Cerebellar nuclear complex (tissue), 1 donor: ENCODE measurements at places on chromosomes 11 and 22.

GRCh38 chr11:130451231-130452019 lies 3.0 kb downstream of the ADAMTS15 start:
- DNase-seq, result no peak

GRCh38 chr11:134417871-134418840 lies 6.1 kb upstream of the B3GAT1 start:
- no peak for DNase-seq

DNA sequence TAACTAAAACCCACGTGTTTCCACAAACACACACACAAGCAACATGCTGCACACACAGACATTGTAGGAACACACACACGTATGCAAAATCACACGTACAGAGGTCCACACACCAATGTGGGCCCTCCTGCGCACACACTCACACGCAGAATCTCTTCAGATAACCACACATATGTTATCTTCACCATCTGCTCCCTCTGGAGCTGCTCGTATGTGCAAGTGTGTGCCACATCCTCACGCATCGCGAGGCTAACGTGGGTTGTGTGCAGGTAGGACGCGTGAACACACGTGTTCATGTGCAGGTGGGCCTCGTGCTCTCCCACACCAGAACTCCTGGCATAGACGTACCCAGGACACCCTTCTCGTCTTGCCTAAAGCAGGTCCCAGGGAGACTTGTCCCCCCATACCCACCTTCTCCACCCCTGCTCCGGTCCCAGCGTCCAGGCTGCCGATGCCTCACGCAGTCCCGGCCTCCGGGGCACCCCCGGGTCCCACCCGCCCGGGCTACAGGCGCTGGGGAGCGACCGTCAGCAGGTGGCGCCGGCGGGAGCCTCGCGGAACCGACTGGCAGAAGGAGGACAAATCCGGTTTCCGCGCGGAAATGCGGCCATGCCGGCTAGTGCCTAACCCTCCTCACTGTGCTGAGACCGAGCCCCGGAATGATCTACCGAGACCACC lies 10.3 kb upstream of the IGSF9B start:
- no peak for DNase-seq

DNA sequence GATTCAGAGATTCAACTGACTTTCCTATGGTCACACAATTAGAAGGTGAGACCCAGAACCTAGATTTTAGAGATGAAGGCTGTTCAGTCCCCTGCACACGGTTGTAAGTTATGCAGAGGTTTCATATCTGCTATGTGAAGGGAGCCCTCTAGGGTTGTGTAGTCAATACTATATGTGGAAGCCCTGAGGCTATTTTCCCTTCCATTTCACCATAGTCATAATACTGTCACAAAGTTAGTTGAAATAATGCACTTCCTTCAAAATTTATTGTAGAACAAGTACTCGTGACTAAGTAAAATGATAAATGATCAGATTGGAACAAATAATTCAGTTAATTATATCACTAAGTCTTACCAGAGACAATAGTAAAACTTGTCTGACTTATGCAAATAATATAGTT lies 48.8 kb downstream of the ENDOD1 start:
- DNase-seq, result no peak

DNA sequence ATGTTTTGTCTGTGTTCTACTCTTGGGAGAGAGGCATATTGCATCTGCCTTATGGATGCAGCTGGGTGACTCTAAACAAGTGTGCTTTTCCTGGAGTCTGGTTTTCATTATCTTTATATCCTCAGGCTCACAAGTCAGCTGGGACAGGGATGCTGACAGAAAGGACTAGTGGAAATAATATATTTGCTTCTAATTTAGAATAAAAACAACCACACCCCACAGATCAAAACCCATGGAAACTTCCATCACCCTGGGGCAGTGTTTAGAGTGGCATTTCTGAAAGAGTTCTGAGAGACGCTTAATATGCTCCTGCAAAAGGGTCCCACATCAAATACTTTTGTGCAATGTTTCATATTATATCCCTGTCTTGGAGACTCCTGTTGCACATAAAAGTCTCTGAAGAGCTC lies 20.8 kb downstream of the KCNE3 start:
- DNase-seq, result no peak

DNA sequence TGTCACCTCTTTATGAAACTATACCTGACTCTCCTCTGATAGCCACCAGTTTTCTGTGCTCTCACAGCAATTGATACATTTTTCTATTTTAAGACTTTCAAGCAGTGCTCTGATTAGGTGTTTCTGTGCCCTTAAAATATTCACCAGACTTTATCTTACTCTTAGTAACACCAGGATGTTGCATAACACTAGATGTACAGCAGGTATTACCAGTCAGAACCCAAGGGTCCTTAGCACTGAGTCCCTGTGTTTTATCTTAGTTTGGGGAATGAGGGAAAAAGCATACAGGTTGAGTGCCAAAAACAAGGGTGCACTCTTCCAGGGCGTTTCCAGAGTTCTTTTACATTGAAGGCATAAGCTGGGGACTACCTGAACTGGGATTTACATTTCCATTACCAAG lies 51.4 kb downstream of the COPB1 start:
- no peak for DNase-seq

- DNase-seq, result no peak
Measured at GRCh38 chr11:109155291-109155690, 266.7 kb upstream of the C11orf87 start.

- DNase-seq, result no peak
Measured at GRCh38 chr11:123479048-123479837, 49.2 kb downstream of the GRAMD1B start.

DNA sequence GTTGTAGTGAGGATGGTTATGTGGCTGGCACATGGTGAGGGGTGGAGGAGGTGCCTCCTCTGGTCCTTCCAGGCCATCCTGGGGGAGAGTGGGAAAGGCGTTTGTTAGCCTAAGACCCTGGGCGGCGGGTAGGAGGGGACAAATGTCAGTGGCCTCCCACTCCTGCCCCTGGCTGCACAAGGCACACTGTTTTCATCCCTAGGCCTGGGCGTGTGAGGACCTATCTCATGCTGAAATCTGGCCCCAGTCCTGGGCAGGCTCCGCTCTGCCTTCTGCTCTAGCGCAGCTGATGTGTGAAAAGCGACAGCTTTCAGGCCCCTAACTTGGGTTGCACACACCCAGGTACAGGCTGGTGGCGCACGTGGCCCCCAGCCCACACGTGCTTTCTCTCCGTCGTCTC lies 32.1 kb downstream of the DAGLA start:
- DNase-seq, result no peak

- DNase-seq, result no peak
Measured at GRCh38 chr11:35357923-35358322, 61.4 kb downstream of the SLC1A2 start.

DNA sequence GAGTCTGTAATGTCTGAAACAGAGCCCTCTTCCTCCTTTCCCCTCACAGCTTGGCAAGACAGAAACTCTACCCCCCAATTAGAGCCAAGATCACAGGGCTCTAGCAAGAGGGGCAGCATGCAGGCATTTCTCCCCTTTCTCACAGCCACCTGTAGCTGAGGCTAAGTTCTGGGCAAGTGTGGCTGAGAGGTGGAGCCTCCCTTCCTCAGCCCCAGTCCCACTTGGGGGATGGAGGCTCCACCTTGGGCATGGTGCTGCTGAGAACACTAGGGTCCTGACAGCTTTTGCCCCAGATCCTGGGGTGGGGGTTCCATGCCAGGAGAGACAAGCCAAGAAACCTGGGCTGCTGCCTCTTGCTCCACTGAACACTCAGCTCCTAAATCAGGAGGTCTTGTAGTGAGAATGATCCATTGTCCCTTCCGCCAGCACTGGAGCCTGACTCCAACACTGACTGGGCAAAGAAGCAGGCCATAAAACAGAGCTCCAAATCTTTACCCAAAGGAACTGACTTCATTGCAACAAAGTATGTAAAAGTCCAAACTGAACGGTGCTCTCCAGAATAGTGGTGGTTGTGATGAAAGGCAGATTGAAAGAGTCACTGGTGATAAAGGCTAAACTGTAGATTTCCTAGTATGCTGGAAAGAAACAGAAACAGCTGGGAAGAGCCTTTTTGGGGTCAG lies 25.6 kb downstream of the NARS2 start:
- DNase-seq, result no peak

DNA sequence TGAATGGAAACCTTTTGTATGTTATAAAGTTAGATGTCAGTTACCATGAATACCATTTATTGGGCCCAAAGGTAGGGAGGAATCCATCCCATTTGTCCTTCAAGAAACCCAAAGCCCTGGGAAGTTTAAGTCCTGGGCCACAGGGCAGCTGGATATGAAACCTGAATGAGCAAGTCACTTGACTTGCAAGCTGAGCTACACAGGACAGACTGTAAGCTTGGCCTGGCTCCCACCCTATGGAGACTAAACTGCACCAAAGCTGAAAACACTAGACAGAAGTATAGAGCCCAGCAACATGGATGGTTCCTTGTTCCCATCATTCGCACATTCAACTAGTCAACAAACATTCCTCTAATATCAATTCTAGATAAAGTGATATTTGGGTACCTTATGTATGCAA lies 71.3 kb downstream of the KCNC1 start:
- no peak for DNase-seq

DNA sequence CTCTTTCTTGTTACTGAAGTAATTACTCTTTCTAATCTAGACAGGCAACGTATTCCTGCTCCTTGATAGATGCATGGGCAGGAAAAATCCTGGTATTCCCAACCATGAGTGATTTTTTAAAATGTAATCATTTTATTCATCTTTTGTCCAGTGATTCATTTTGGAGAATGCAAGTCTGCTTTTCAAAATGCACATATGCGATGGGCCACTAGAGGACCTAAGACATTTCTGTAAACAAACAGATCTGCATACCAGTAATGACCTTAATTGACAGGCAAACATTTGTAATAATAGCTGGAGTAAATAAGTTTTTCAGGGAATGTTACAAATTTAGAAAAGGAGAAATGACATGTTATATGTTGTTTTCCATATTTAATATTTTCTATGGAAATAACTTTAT lies 1167.6 kb downstream of the JRKL start:
- no peak for DNase-seq

DNA sequence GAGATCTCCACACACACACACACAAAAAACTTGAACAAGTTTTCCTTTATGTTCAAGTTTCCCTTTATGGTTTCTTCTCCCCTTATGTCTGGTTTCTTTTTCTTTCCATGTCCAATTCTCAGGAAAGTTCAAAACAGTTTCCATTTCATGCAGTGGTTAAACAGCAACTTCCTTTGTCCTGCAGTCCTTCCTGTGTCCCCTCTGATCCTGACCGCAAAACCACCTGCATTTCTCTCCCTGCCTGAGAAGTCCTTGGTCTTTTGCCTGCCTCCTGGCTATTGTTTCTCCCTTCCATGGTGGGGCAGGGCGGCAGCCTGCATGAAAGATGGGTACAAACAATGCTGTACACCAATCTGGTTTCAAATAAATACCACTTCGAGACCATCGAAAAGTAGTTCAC lies 58.3 kb upstream of the SORL1 start:
- DNase-seq, result no peak

GRCh38 chr11:93291898-93292297 lies 38.6 kb upstream of the DEUP1 start:
- DNase-seq, result no peak

DNA sequence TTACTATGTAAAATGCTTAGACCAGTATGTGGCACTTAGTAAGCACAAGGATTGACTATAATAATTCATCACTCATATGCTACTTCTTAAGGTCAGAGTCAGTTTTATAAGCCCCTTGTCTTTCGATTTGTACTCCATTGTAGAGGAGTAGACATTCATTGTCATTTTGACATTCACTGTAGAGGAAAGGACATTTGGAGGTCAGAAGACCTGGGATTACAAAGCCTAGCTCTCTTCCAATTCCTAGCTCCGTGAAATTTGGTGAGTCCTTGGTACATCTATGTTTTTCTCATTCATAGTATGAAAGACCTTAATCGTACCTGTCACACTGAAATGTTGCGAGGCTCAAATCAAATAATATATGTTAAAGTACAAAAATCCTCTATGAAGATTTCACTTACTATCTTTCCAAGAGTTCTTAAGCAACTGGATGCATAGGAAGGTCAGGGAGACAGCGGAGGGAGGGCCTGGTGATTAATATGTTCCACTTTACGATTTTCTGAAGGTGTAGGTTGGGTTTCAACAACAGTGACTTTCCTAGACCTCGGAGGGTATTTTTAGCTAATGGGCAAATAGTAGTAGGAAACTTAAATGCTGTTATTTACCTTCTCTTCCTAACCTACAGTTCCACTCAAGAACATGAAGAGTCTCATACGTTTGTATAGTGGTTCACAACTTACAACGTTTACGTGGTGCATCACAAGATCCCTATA lies 1.4 kb upstream of the EMSY start:
- no peak for DNase-seq

GRCh38 chr11:96241331-96241841 lies 101.6 kb downstream of the MAML2 start:
- no peak for DNase-seq

DNA sequence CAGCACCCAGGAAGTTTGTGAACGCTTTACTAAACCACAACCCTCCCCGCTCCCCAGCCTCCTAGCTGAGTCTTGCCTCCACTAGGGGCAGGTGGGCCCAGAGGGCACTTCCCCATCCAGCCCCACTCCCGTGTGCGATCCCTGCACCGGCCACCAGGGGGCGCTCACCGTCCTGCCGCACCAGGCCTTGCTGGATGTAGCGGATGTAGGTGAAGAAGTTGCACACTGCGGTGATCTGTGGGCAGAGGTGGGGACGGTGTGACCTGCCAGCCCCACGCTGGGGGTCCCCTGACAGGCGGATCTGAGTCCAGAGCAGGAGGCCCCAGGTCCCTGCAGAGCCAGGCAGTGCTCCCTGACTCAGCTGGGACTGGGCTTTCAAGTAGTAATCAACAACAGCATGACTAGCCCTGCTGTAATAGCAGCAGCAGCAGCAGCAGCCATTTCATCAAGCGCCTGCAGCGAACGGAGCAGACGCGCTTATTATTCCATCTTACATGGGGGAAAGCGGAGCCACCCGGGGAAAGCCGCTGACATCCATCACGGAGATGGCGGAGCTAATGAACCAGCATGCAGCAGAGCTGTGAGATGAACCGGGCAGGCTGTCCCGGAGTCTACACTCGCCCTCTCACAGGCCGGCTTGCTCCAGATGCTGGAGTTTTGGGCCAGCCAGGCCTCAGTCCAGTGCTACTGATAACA lies 7.9 kb upstream of the FADS3 start:
- no peak for DNase-seq

- no peak for DNase-seq
Measured at GRCh38 chr11:104279587-104279986, 115.6 kb upstream of the PDGFD start.

- no peak for DNase-seq
Measured at GRCh38 chr11:130477586-130478203, 29.2 kb downstream of the ADAMTS15 start.

- DNase-seq, result no peak
Measured at GRCh38 chr11:94854770-94855633, 86.8 kb downstream of the AMOTL1 start.

GRCh38 chr22:38953577-38954413 lies 3.6 kb upstream of the APOBEC3A start:
- no peak for DNase-seq

DNA sequence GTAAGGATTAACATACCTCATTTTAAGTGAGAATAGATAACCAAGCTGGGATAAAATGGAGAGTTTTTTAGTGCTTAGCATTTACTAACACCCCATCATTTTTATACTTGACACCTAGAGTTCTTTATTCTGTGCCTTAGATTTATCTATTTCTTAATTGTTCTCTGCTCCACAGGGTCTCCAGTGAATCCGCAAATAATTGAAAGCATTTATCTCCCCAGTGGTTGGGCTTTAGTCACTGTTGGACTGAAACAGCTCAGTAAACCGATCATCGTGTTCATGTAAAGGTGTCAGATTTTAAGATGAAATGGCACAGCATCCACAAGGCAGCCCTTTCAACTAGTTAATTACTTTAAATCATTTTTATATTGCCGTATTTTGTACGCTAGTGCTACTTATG lies 17.8 kb upstream of the GRIA4 start:
- no peak for DNase-seq
